Activated T-cell treated with anti-CD3 and anti-CD28 coated beads, Interleukin-2, amount 50 U/mL, for 72 hours (primary cell): ENCODE measurements at places on chromosomes 16 and 17. TPM values are rescaled to one million over a fixed set of nuclear protein-coding genes. Genes with fewer than 3 reads are reported as not detected.

Gene LRRC37A2
- 6.7 TPM for total RNA-seq

Gene PPY
- total RNA-seq = not detected

Gene ABCC6
- not detected for total RNA-seq

Gene RAB26
- total RNA-seq = 2.0 TPM

Gene CEP112
- total RNA-seq = 5.0 TPM

Gene HOXB2
- total RNA-seq = 37.7 TPM

Gene PERCC1
- 0.81 TPM for total RNA-seq

Gene HEATR9
- total RNA-seq = 0.46 TPM

Gene SCARF1
- total RNA-seq = 2.5 TPM

Gene KCNG4
- total RNA-seq = not detected

Gene HSD17B2
- not detected for total RNA-seq

Gene OTOP3
- not detected for total RNA-seq

Gene IL17C
- total RNA-seq = 0.41 TPM

Gene CCL14
- total RNA-seq = not detected
